ENCODE measurements at places on chromosomes 6 and 20.

- DNase-seq: no peak
Measured at GRCh38 chr6:14622909-14623505, 505.4 kb downstream of the CD83 start.

DNA sequence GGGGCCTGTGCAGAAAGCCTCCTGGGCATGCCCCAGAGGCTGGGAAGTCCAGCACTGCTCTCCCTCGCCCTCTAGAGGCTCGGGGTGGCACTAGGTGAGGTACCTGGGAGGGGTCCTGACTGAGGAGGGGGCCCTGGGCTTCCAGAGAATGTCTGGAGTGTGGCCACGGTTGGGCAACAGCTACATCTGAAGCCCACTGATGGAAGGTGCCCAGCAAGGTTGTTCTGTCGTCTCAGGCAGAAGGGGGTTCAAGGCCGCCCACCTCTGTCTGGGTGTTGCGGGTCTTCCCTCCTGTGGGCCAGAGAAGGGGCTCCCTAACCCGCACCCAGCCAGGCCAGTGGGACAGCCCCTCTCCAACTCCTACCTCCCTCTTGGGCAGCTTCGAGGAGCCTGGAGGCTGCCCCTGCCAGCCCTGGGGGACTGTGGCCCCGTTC is 11.4 kb upstream of the VEGFA start:
- no peak for DNase-seq

DNA sequence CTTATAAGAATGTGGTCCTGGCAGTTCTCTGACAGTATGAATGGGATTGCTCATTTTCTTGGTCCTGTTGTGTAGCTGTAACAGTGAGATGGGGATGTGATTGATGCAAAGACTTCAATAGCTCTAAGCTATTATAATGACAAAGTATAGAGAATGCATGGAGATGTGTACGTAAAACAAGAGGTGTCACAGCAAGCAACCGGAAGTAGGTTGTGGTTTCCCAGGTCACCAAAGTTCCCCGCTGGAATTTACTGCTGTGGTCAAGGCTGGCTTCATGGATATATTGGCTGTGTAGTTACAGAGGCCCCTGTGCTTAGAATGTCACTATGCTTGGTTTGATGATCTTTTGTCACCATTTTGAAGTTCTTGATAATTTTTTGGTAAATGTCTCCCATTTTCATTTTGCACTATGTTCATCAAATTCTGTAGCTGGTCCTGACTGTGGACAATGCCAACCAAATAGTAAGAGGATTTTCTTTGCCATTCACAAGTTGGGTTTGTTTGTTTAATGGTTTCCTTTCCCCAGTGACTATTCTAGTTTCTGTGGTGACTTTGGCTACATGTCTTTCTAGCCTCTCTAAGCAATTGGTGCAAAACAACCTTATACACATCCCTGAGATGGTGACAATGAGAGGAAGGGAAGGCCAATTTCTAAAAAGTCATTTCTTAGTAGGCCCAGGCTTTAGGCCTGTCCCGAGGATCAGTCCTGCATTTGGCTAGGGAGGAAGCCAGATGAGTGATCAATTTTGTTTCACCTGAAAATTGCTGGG is 10.5 kb downstream of the DNAH8 start:
- no peak for DNase-seq

- no peak for DNase-seq
Measured at GRCh38 chr20:63083831-63084562, 77.2 kb upstream of the BHLHE23 start.

DNA sequence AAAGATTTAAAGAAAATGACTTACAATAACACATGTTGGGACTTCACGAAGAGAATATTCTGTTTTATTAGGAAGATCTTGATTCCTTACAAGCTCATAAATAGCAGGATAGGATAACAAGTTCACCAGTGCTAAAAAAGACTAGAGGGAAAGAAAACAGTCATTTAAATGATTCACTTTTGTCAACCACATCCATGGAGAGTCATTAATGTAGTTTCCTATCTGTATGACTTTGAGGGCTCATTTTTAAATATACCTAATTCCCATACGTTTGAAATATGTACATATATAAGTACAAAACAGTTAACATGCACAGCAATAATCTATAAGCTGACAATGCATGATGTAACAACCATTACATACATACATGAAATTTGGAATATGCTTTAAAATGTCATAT is 111.1 kb downstream of the TBC1D32 start:
- no peak for DNase-seq

DNA sequence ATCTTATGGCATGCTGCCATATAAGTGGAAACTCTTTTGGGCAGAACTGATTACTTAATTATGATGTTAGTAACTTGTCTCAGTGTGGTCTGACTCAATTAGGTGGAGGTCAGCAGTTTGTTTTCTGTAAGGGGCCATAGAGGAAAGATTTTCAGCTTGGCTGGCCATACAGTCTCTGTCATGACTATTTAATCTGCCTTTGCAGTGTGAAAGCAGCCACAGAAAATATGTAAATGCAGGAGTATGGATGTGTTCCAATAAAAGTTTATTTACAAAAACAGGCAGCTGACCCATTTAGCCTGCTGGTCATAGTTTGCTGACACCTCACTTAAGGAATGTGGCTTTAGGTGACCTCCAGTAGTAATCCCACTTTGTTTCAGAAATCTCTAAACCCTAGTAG is 700.7 kb downstream of the EPM2A start:
- DNase-seq: no peak

DNA sequence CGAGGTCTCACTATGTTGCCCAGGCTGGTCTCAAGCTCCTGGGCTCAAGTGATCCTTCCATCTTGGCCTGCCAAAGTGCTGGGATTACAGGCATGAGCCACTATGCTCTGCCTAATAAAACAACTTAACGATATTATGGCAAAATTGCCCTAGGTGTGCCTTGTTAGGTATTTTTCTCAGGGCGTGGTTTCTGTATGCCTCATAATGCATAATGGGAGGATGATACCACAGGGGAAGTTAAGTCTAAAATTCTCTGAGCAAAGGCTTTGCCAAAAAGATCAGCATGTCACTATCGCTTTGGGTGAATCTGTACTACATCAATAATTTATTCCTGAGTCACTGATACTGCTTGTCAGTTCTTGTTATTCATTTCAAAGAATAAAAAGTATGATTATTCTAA is 15.9 kb upstream of the LOC128125822 start:
- no peak for DNase-seq

- DNase-seq: no peak
Measured at GRCh38 chr6:53115741-53116140, 32.9 kb downstream of the GCM1 start.

- DNase-seq: no peak
Measured at GRCh38 chr6:162710936-162711335, 16.6 kb downstream of the PRKN start.

- DNase-seq: peak; percentile 94
Measured at GRCh38 chr20:38286586-38287531, 17.1 kb upstream of the BPI start.

DNA sequence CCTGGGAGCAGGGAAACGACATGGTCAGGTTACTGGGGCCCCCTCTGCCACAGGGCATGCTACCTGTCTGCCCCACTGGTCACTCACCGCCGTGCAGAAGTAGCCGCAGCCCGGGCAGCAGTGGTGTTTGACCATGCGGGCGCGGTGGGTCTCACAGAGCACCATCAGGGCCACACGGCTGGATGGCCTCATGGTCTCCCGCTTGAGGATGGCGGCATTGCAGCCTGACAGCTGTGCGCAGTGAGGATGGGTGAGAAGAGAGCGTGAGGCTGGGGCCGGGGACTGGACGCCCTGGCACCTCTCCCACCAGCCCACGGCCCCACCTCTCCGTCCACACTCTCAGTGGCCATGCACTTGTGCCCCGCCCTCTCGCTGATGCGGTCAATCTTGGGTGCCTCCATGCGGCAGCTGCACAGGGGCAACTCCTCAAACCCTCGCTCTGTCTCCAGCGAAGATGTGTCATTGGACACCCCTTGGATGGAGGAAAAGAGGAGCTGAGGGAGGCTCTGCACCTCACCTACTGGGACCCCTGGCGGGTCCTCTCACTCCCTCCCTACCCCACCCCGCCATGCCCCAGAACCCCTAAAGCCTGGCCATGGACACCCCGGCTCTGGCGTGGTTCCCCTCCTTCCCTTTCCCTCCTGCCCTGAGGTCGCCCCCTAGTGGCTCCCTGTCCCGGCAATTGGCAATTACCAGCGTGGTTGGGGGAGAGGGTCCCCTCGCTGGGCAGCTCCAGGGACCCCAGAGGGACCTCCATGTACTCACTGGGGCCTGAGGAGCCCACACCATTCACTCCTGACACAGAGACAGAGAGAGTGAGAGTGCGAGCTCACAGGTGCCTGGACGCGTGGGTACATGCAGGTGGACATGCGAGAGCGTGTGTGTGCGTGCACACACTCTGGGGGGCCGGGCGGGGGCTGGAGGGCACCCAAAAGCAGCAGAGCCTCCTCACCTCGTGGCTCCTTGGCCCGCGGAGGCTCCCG is 8.9 kb downstream of the EHMT2 start:
- DNase-seq: no peak

DNA sequence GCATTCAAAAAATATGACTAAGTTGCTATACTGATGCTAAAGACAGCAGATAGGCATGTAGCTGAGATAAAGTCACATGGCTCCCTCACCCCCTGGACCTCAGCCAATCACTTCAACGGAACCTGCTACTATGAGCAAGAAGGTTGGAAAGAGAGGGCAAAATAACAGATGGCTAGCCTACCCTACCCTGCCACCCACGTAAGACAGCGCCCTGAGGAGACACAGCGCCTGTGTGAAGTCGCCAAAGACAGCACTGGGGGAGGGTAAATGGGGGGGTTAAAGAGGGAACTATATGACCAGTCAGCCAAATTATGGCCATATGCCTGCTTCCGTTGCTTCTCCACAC is 163.2 kb downstream of the RALGAPA2 start:
- no peak for DNase-seq

GRCh38 chr20:50398821-50399554 is 111.2 kb upstream of the PTPN1 start:
- peak; percentile 34 for DNase-seq

- no peak for DNase-seq
Measured at GRCh38 chr6:148814082-148814790, 67.4 kb downstream of the UST start.

DNA sequence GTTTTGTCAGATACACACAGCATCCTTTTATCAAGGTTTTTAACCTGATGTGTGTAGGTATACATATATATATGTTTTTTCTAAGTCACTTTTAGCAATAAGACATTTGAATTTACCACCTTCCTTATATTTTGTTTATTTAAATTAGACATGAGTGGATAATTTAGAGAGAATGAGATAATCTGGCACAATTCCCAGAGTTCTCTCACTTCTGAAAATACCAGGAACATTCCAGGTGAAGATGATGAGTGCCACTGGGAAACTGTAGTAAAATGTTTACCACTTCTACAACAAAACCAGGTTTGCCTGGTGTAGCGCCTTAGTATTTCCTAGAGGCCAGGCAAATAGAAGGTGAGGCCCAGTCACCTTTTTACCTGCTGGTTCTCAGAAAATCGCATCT is 189.5 kb downstream of the TMEM242 start:
- DNase-seq: no peak

- DNase-seq: no peak
Measured at GRCh38 chr6:90186637-90187371, 109.8 kb downstream of the BACH2 start.

DNA sequence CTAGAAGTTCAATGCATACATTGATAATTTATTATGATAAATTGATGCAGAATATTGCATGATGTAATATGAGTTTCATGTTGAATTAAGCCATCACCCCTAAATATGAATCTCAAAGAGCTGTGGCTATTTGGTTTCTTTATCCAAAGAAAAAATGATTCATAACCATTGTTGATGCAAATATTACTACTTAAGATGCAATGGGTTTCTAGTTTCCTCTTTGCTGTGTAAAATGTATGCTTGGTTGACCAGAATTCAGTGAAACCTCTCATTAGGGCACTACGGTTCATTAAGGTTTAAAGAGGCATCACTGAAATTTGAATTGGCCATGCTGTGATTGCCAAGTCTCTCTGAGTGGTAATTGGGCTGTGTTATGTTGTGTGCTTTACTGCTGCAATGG is 492.5 kb upstream of the FLRT3 start:
- no peak for DNase-seq

GRCh38 chr6:11025921-11026635 is 18.0 kb downstream of the ELOVL2 start:
- DNase-seq: no peak

GRCh38 chr6:110738899-110739365 is 76.3 kb downstream of the CDK19 start:
- no peak for DNase-seq

DNA sequence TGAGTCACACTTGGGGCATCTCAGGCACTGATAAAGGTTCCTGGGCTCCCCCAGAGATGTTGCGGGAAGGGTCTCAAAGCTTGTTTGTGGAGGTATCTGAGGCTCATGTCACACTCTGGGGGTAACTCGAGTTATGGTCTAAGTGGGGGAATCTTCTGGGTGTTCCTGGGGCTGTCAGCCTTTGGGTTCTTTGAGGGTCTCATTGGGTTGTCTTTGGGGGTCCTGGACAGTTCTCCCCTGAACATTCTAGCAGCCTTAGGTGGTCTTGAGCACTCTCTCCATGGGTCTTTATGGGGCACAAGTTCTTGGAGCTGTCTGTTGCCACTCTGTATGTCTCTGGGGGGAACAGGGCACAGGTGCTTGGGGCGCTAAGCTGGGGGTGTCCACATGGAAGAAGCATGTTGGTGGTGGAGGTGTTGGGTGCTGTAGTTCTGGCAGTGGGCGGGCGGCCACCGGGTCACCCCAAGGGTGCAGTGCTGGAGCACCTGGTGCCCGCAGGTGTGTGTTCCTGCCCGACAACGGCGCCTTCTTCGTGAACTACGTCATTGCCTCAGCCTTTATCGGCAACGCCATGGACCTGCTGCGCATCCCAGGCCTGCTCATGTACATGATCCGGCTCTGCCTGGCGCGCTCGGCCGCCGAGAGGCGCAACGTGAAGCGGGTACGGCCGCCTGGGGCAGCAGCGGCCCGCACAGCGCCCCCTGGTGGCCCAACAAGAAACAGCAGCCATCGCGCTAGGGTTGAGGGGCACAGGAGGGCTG is 7.1 kb upstream of the CAPN11 start:
- peak; percentile 34 for DNase-seq

GRCh38 chr20:62039738-62040137 is 25.9 kb downstream of the TAF4 start:
- DNase-seq: no peak

- DNase-seq: no peak
Measured at GRCh38 chr6:47446669-47447330, 30.8 kb upstream of the CD2AP start.

- DNase-seq: no peak
Measured at GRCh38 chr6:99032396-99032795, 84.7 kb upstream of the FBXL4 start.

DNA sequence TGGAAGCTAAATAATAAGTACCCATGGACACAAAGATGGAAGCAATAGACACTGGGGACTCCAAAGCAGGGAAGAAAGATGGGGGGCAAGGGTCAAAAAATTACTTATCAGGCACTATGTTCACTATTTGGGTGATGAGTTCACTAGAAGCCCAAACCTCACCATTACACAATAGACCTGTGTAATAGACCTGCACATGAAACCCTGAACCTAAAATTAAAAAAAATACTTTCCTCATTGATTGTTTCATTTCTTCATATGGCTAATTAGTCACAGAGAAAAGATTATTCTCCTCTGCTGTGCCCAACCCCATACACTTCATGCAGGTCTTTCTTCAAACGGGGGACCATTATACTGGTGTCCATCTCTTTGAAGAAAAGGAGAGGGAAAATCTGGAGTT is 213.0 kb upstream of the DTNBP1 start:
- no peak for DNase-seq

- no peak for DNase-seq
Measured at GRCh38 chr6:153725456-153725855, 313.6 kb upstream of the OPRM1 start.

Data from putamen (tissue), 1 donor.